ENCODE measurements at places on chromosomes 7 and 10.

DNA sequence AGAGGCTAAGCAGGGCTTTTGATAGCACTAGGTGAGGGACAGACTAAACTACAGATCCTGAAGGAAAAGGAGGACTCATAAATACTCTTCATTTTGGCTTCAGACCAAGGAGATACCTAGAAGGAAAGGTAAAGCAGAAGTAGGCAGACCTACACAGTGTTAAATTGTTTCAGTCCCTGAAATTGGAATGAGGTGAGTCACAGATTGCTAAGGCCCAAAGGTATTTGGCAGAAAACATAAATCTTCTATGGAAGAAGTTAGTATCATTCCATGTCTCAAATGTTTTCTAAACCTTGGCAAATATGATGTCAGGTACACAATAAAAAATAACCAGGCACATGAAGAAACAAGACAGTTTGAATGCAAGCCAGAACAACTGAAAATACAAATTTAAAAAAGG is 30.0 kb downstream of the MTERF1 start:
- DNase-seq: no peak

DNA sequence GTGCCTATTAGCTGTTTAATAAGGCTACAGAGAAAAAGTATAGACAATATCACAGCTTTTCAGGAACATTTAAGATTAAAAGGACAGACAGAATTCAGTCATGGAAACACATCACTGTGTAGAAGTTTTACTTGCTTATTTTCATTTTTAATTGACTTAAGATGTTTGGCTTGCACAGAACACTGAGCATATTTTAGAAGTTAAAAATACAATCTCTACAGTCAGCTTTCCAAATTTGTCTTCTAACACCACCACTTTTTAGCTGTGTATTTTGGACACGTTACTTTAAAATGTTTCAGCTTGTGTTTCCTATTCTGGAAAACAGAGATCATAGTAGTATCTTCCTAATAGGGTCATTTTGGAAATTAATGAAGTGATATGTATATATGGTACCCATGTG is 11.8 kb downstream of the CFAP69 start:
- no peak for DNase-seq

DNA sequence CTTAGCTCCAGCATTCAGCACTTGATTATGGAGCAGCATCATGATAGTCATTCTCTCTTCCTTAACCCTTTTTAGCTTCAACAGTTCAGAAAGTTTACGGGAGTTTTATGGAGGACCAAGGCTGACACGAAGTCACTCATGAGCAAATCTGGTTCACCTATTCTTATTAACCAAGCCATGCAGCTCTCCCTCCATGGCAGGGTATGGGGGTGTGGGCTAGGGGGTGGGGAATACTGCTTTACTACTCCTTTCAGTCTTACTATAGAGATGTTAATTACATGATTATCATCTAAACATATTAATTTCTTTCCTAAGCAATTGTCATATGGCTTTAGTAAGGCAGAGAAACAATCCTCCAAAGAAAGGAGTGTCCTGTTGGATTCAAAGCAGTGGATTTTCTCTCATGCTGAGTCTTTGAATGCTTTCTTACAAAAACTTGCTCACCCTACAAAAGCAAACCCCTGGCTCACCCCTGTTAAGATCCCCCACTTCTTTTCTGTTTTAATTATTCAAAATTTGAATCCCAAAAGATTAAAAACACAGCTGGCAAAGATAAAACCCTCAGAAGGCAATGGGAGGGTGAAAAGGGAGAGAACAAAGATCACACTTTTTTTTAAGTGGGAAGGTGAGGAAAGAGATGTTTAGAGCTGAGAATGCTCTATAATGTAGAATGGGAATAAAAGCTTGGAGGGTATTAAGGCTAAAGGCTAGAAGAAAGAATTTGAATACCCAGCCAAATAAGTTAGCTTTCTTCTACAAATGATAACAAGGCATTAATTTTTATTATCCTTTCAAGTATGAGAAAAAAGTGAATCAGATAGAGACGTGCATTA is 46.4 kb upstream of the SEMA3E start:
- no peak for DNase-seq

DNA sequence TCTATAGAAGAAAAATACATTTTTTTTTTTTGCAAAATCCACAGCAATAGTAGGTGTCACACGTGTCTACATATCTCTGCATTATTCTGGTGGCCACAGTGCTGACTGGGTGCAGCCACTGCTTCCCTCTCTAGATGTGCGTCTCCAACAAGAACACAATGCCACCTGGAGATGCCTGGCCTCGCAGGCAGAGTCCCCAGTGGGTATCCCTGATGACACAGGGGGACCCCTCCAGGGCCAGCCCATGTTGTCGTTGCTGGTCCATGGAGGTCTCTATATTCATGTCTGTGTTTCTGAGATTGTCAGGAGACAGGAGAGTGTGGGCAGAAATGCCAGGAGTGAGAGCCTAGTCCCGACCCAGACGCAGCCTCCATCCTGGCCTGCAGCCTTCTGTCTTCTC is 345.9 kb upstream of the SHH start:
- DNase-seq: no peak

DNA sequence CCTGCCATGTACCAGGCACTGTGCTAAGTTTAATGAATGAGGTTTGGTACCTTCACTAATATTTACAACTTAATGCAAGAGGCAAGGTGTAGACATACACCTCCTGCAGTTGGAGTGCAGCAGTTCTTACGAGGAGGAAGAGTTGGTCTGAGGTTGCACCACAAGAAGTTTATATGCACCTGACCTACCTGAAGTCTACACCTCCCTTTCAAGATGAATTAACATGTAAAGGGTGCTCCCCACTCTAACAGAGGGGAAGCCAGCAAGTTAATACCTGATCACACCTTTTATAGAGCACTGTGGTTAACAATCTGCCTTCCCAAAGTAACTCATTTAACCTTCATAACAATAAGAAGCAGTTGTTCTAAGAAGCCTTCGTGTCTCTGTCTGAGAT is 120.0 kb downstream of the LYZL1 start:
- DNase-seq: no peak

DNA sequence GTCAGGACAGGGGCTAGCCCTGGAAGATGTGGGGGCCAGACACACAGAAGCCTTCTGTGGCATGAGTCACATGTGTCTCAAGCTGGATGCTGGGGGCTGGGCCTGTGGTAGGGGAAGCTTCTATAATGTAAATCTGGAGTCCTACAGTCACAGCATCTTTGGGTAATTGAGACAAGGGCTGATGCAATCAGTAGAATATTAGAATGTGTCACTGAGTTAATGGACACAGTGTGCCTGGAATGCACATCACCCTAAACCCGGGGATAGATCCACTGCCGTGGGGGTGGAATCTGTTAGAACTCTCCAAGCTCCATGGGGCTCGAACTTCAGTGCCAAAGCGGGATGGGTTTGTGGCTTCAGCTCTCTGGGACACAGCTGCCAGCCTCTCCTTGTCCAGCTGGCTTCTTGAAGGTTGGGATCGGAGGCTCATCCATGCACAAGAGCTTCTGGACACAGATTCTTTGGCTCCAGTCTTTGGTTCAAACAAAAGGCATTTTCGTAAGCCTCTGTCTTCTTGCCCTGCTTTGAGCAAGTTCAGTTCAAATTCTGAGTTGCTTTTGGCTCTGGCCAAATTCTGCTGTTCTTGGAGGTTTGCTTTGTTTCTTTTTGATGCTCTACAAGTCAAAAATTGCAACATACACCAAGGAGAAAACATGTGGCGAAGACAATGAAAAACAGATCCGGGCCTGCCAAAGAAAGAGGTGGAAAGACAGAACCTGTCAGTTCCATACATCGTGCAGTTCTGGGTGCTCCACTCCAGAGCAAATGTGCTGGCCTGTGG is 194.8 kb upstream of the ZNF32 start:
- DNase-seq: no peak

- no peak for DNase-seq
Measured at GRCh38 chr10:130066743-130067142, 43.9 kb downstream of the C10orf143 start.

DNA sequence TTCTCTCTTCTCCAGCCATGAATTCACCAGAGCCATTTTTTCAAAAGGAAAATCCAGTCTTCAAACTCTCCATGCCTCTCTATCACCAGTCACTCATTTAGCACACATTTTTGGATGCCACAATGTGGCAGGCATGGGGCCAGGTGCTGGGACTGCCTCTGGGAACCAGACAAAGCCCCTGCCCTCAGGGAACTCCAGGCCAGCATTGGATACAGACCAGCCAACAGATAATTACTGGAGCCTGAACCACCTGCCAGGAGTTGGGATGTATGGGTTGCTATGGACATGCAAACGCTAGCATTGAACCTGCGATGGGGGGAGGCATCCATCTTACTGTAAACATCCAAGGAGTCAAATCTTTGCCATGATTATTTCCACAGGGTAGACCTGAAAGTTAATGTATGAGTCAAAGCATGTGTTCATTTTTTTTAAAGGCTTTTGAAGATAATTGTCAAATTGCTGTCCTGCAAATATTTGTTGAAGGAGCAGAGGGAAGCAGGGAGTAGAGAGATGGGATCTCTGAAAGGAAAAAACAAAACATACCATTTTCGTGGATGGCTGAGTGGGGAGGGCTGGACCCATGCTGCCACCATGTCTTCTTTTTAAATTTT is 43.2 kb downstream of the SRRM3 start:
- no peak for DNase-seq

DNA sequence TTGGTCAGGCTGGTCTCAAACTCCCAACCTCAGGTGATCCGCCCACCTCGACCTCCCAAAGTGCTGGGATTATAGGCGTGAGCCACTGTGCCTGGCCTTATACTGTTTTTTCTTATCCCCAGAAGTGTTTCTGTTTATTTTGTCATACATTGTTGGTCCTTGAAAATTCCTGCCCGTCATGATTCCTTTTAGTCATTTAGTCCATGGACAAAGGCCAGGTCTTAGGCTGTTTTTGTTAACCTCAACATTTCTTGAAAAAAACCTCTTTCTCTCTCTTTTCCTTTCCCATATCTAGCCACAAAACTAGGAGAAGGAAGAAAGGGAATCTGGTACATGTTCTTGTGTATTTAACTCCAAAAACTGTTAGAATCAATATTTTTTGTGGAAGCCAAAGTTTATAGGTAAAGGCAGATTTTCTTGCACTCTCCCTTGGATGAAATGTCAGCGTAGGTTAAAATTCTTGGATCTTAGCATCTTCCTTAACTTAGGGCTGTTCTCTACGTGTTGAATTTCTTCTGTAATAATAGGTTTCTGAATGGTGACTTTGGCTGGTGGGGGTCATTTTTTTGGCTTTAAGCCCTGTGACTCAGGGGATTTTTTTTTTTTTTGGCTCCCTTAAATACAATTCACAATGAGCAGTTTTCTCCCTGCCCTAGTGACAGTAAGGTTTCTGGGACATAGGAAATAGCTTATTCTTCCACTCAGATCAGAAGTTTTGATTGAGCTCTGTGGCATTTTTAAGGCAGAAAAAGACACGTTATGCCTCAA is 500.8 kb downstream of the AUTS2 start:
- DNase-seq: no peak

DNA sequence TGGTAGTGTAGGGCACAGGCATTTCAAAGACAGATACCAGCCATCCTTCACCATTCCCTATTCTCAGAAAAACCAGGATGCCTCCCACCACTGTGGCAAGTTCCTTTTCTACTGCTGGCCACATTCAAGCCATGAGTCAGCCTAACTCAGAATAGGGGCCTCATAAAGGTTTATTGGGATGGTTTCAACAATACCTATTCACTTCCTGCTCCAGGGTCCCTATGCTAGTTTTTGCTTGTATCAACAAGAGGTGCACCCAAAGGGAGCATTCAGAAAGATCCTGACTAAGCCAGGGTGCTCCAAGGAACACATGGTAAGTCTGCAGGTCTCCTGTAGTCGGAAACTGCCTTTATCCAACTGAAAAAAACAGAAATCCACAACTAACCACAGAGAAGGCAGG is 76.9 kb upstream of the EGR2 start:
- DNase-seq: no peak

DNA sequence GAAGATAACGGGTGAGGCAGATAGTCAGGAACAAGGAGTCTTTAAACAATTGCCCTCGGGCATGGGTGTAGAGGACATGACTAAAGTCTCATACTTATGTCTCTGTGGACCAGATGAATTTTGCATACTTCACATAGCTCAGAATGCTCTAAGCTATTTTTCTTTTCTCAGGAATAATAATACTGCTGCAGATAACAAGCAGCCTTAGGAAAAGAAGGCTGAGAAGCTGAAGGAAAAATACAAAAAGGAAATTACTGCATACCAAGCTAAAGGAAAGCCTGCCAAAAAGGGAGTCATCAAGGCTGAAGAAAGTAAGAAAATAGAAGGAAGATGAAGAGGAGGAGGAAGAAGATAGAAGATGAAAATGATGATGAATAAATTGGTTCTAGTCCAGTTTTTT is 13.4 kb upstream of the ERCC6 start:
- DNase-seq: no peak

GRCh38 chr10:6694447-6695140 is 114.5 kb upstream of the PRKCQ start:
- DNase-seq: no peak

- no peak for DNase-seq
Measured at GRCh38 chr7:33710608-33711007, 194.7 kb upstream of the BMPER start.
